Activated T-cell treated with anti-CD3 and anti-CD28 coated beads for 48 hours (primary cell): ENCODE measurements at places on chromosomes 4 and X.

DNA sequence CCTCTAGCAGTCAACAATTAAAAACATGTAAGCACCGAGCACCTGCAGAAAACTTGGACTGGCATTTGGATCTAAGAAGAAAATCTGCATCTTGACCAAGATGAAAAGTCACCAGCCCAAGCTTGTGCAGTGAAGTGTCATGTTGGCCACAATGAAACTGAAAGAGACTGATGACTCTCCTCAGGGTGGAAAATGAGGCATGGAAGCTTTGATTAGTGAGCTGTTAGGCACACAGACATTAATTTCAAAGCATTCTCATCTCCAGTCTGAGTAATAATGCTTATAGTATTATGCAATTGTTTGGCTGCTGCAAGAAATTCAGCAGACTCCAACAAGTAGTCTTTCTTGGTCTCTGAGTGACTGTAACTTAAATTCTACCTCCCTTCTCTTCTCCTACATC, 150.1 kb downstream of the AR start:
- DNase-seq = no peak

- DNase-seq = no peak
These were observed 587.5 kb upstream of the MAGEB2 start for GRCh38 chrX:29627833-29628232.

- no peak for DNase-seq
These were observed 18.7 kb downstream of the YIPF7 start for GRCh38 chr4:44632733-44633132.

DNA sequence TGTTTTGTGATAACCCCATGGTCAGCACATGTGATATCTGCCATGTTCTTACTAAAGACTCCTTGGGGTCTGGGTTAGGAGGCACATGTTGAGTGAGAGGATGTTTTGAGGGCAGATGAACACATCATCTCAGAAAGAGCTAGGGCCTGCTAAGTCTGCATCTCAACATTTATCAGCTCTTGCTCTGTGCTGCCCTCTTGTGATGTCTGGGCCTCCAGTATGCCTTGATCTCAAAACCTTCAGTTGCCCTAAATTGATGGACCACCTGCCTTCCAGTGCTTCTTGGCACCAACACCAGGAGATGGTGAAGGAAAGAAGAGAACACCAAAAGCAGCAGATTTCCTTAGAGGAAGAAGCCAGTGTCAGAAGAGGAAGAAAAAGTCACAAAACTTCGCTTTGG, 22.5 kb downstream of the MID1 start:
- no peak for DNase-seq

GRCh38 chr4:7075962-7076695, 8.3 kb upstream of the GRPEL1 start:
- no peak for DNase-seq

DNA sequence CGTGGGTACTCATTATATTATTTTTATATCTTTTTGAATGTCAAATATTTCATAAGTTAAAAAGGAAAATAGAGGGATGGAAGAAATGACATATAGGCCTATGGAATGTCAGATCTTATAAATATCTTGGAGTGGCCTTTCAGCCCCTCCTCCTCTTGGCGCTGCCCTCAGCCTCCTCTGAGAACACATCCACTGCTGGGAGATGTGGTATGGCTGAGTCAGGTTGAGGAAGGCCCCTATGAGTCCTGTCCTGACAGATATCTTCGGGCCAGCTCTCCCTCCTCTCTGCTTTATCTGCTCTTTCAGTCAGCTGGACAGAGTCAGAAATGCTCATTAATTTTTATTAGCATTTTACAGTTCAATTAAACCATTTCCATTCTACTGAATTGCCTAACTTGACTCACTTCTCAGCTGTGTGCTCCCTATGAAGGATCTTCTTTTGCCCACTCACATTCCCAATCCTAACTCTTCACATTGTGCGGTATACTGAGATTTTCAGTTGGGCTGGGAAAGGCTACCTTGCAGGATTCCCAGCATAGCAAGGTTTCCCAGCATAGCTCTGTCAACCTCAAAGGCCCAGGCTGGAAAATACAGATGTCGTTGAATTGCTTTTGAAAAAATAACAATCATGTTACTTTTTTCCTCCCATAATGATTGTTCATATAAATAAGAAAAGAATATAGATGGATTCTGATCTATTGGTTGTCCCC, 128.0 kb downstream of the ARHGEF9 start:
- no peak for DNase-seq

DNA sequence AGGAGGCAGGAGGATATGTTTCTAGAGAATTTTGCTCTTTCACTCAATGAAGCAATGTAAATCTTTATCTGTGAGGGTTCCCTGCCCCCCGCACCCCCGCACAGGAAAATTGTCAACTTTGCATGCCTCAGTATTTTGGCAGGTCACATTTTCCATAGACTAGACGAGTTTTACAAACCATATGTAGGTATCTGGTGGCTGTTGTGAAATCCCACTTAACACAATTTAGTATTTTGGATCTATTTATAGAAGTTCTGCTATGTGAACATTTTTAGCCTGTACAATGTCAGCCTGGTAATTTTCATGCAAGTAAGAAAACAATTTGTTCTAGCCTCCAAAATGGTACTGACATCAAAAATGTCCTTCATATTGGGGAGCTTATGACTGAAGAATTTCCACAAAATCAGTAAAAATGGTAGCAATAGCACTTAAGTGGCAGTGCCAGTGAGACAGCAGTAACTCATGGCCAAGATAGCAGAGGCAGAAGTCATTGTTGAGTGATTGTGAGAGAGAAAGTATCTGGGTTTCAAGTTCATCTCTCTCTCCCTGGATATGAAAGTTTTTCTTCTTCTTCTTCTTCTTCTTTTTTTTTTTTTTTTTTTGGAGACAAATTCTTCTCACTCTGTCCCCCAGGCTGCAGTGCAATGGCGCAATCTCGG, 12.4 kb upstream of the FRYL start:
- DNase-seq = no peak

DNA sequence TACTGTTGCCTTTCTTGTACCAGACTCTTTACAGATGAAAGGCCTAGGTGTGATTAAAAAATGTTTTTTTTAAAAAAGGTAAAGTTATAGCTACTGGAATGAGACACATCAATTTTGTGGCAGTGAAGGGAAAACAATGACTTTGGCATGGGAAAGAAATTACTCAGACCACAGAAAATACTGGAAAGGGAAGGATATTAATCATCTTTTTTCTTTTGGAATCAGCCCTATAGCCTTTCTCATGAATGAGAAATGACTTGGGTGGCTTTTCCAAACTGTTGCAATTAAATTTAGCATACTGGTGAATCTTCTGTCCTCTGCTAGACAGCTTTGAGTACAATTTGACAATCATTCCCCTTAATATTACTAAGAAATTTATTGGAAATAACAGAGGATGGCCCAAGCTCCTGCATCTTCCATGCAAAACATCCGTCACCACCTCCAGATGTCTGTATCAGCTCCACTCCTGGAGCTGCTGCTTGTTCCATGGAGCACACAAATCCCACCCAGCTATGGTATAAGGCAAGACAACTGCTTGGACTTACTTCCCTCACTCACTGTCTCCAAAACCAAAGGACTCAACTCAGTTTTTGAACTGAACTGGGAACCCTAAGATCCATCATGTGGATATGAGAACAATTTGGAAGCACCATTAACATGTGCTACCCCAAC, 97.6 kb upstream of the ARSJ start:
- DNase-seq = no peak

GRCh38 chr4:8534129-8534528, 46.1 kb upstream of the GPR78 start:
- no peak for DNase-seq

DNA sequence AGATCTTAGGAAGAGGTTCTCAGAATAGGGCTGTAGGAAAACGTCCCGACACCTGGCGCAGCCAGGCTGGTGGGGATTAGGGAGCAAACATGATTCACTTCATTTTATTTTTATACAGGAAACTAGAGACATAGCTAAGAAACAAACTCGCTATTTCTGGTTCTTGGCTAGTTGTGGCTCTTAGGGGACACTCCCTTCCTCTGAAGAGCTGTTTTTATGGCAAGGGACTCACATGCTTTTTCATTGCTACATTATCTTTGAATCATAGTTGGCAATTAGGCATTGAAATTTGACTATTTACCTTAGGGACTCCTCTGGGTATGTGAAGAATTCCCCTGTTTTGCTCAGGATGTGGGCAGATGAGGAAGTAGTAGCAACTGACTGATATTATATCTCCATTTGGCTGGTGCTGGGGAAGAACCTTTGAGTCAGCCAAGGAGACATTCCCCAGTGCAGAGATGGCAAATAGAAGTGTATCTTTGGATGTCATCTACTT, 174.5 kb downstream of the SMIM20 start:
- DNase-seq = no peak

DNA sequence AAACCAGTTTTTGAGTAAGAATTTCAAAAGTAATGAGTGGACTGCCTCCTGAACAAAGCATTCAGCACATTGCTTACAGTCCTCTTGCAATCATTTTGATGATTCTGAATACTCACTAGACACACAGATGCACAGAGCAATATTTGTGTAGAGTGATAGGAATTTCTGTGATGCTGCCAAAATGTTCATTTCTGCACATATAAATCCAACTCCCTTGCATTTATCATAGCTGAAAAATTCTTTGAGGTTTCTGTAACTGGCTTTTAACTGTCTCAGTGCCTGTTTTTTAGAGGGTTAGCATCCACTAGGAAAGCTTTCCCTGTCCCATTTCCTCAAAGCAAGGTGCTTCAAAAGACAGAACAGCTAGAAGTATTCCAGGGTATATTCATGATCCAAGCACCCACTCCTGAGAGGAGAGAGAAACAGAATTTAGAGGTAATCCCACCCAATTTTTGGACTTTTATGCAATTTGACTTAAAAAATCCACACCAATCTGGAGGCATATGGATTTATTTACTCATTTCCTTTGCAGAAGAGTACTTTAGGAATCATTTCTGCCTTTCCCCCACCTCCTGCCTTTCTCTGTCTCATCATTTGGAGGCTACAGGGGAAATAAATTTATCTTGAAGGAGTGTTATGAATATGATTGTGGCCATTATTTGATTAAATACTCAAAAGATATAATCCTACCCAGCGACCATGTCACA, 234.5 kb upstream of the SLIT2 start:
- no peak for DNase-seq

GRCh38 chrX:15601932-15602331, 1.2 kb upstream of the ACE2 start:
- no peak for DNase-seq

DNA sequence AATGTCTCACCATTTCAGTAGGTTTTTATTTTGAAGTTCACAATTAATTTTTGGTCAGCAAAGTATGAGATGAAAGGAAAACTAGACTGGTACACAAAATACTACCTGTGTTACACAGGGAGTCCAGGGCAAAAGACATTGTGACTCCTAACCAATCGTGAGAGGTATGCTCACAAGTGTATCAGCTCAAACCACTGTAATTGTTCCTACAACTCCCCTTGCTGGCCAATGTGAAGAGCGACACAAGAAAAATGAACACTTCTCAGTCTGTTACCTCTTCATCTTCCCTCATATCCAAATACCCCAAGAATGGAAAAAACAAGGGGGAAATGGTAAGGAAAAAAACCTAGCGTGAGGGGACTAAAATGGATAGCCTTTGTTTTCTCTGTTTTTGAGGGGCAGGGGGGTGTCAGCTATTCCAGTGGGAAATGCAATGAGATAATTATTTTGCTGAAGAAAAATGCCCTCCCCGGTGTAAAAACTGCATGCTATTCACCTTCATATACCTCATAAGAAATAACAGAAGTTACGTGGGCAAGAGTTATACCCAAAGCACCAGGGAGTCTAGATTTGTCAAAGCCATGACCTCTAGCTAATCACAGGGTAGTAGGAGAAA, 30.6 kb upstream of the NSUN7 start:
- DNase-seq = no peak

- no peak for DNase-seq
These were observed 5.3 kb downstream of the COPS4 start for GRCh38 chr4:83040269-83040668.

GRCh38 chrX:50495616-50496015, 25.0 kb upstream of the DGKK start:
- DNase-seq = no peak

GRCh38 chr4:62517716-62518115, 1317.6 kb downstream of the ADGRL3 start:
- no peak for DNase-seq
